ENCODE measurements at places on chromosomes 3 and 15.

DNA sequence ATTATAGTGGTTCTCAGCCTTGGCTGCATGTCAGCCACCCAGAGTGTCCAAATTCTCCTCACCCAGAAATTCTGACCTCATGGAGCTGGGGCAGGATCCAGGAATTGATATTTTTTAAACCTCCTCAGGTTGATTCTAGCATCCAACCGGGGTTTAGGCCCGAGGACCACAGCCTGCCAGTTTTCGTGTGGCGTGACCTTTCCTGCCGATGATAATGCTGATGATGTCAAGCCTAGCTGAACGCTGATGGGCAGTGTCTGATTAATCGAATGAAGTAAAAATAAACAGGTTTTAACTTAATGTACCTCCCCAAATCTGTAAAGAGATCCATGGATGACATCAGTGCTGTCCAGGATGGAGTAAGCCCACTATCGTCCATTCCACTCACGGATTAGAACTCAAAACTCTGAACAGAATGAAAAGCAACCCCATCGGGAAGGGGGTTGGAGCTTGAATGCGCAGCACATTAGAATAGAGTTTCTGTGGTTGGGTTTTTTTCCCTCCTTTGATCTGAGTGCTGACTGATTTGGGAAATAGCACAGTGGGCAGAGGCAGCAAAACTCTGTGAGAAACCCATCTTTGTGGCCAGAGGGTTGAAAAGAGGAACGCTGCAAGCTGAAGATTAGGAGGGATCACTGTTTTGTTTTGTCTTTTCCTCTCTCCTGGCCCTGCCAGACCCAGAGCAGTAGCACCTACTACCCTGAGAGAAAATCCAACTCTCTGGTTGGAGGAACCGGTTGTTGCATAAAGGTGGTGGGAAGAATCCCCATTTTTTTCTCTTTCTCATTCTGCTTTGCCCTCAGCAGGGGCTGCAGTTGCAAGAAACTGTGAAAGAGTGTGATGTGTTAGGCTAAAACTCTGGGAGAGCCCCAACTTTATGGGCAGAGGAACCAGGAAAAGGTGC is 153.9 kb downstream of the APBA2 start:
- DNase-seq: no peak

DNA sequence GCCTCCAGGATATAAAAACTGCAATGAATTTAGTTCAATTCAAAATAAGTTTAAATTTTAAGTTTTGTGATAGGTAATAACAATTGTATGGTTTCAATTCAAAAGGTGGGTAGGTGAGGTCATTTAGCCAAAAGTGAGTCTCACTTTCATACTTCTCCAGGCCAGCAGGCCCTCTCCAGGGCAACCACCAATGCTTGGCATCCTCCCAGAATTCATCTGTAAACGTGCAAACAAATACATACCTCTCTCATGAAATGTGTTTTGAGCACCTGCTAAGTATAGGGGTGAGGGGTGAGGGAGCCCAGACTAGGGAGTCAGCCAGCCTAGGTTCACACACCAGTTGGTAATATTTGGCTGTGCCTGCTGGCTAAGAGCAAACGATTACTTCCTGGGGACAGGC is 22.0 kb upstream of the RBSN start:
- no peak for DNase-seq

- DNase-seq: no peak
Measured at GRCh38 chr3:51075221-51075775, 309.8 kb upstream of the MANF start.

- DNase-seq: no peak
Measured at GRCh38 chr3:41683666-41684350, 278.1 kb downstream of the ULK4 start.

GRCh38 chr15:92818651-92819277 is 81.4 kb upstream of the CHD2 start:
- no peak for DNase-seq

- no peak for DNase-seq
Measured at GRCh38 chr3:115111632-115112031, 35.5 kb downstream of the ZBTB20 start.

DNA sequence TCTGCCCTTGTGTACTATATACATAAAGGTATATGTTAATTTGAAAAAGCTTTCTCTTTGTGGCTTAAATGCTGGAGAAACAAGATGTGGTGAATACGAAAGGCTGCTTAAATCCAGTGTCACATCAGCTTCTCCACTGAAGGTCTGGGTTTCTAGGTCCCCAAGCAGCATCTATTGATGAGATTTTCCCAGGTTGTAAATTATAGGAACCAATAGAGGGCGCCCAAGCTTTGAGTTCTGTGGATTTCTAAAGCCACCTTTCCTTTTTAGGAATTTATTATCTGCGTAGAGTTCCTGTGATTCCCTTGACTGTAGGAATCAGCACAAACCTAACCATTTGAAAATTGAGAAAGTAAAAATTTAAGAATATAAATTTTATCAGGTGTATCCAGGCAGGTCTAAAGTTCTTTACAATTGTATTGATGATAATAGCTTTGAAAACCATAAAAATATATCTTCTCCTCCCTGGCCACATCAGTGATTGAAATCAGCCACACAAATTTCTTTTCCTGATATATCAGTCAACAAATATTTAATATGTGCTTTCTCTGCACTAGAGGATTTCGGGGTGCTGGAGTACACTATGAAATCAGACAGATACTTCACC is 88.3 kb upstream of the ADAMTSL3 start:
- no peak for DNase-seq

DNA sequence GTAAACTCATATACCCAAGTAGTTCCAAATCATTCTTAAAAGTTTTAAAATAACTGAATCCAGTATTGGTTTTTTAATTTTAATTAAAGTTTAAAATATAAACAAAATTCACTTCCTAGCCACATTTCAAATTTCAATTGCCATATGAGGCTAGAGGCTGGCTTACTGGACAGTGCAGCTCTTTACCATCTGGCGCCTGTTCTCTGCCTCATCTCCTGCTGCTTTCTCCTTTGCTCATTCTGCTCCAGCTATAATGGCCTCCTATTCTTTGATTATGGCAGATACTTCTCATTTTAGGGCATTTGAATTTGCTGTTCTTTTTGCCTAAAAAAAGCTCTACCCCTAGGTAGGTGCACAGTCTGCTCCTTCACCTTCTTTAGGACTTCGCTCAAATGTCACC is 19.1 kb downstream of the ARMC8 start:
- no peak for DNase-seq

DNA sequence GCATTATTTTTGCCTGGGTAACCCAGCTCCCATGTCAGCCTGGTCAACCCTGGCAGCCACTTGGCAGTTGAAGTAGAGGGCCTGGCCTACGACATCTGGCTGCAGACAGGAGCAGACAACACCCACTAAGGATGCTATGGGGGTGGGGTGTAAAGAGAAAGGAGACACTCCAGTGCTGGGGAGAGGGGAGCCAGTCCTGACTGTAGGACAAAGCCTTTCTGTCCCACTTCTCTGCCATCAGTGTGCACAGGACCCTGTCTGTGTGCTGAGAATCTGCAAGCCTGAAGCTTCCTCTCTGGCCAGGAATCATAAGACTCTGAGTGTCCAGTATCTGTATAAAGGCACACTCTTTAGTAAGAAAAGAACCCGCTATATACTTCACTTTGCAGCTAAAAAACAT is 96.3 kb upstream of the CHRM5 start:
- no peak for DNase-seq

DNA sequence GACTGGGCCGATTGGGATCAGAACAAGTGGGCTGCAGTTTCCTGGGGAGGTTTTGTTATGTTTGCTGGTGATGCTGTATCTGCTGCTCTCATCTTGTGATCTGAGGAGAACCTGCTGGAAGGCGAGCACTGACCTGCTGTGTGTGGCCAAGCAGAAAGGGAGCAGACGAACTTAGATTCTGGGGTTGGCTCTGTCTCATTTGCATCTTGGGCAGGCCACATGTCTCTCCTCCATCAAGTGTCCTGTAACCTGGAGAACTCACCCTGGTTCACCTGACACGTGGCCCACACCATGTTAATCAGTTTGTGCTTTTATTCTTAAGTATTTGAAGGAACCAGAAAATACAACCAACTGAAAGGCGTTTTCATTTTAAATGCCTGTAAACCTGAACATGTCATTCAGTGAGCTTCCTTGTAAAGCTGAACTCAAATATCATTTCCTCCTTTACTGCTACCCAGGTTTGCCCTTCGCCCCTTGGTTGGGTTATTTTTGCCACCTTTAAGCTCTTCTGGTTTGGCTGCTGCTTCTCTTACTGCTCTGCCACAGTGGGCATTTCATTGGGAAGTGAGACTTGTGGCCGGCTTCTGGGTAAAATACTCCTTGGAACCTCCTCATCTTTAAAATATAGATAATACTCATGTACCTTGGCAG is 33.5 kb upstream of the TRAK1 start:
- no peak for DNase-seq

DNA sequence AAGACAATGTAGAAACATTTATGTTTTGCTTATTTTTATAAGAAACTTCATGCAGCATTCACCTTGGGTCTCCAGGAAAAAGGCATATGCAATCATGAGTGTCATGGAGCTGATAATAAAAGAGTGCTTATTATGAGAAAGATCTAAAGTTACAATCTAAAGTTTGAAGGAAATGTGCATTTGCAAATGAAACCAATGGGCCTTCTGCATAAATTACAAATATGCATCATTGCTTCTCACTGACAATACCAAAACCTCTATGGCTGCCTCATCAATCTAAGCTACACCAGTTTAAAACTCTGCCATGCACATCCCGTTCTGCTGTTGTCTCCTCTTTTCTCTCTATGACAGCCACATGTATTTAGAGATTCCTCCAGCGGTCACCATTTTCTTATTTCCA is 103.2 kb upstream of the ABI3BP start:
- DNase-seq: no peak

GRCh38 chr3:123632161-123632655 is 47.4 kb upstream of the HACD2 start:
- DNase-seq: no peak

DNA sequence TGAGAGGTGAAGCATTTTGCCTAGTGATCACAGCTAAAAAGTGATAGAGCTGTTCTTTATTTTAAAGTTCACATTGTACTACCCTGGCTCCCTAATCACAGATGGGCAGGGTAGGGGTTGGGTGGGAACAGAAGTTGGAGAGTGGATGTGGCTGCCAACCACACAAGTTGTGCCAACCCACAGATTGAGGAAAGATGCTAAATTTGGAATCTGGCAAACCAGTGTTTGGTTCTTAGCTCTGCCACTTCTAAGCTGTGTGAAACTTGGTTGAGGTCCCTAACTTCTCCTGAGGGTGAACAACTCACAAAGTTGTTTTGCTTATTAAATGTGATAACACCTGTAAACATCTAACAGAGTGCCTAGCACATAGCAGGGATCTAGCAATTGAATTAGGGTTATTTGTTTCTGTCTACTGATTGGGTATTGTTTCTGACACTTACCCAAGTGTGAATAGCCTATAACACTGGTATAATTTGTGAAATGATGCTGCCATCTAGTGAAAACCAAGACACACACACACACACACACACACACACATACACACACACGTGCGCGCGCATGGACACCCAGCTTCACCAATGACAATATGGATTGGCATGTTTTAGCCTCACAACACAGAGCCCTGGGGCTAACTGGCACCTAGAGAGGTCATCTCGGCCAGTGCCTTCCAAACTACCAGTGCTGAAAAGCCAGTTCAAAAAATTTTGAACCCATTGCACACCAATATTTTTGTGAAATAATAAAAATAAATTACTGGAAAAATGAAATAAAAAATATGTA is 25.3 kb downstream of the ADGRG7 start:
- no peak for DNase-seq

- peak; percentile 76 for DNase-seq
Measured at GRCh38 chr15:52078876-52079700, 33.5 kb downstream of the BCL2L10 start.

GRCh38 chr3:110243081-110243480 is 828.5 kb upstream of the NECTIN3 start:
- no peak for DNase-seq

GRCh38 chr15:31248263-31248662 is 78.4 kb upstream of the KLF13 start:
- no peak for DNase-seq

- DNase-seq: peak; percentile 66
Measured at GRCh38 chr15:78618490-78618934, 2.3 kb downstream of the CHRNA3 start.

- DNase-seq: no peak
Measured at GRCh38 chr3:153254361-153254760, 92.3 kb downstream of the RAP2B start.

GRCh38 chr15:33084661-33085060 is 109.9 kb downstream of the FMN1 start:
- DNase-seq: no peak

- no peak for DNase-seq
Measured at GRCh38 chr15:67784856-67785430, 40.4 kb upstream of the SKOR1 start.

- no peak for DNase-seq
Measured at GRCh38 chr15:101107625-101108460, 144.0 kb downstream of the CHSY1 start.

- DNase-seq: no peak
Measured at GRCh38 chr3:142787719-142788118, 63.9 kb downstream of the TRPC1 start.

- no peak for DNase-seq
Measured at GRCh38 chr15:88015228-88015860, 241.2 kb downstream of the NTRK3 start.

DNA sequence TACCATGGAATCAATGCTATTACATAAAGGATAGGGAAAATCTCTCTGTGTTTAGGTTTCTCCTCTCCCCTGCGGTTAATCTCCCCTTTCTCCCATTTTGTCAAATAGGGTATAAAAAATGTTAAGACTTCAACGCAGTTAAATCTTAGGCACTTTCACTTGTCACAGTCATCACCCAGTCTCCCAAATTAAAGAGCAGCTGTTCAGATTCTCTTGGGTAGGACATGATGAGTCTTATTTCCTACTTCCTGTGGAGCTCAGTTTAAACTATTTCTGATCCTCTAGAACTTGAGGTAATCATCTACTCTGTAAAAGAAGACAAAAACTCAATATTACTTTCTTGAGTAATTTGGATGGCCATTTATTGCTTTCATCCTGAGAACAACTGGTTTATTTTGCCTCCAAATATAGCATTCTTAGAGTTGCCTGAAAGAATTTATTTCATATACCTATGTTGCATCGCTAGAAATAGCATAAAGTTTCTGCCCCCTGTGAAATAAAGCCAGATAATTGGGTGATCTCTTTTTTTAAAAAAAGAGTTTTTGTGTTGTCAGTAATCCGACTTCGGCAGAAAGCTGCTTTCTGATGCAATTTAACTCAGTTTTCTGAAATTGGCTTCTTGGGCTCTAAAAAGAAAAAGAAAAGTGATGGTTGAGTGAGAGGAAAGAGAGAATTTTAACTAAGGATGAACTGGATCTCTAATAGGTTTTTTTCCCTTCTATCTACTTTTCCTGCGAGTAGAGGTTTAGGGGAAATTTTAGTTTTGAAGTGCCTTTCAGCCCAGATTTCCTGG is 20.7 kb downstream of the RAP2B start:
- no peak for DNase-seq
